ENCODE measurements at places on chromosomes 1 and 21.

- peak; percentile 4 for DNase-seq
Observed at GRCh38 chr1:113963281-113963906, 15.9 kb upstream of the OLFML3 start.

DNA sequence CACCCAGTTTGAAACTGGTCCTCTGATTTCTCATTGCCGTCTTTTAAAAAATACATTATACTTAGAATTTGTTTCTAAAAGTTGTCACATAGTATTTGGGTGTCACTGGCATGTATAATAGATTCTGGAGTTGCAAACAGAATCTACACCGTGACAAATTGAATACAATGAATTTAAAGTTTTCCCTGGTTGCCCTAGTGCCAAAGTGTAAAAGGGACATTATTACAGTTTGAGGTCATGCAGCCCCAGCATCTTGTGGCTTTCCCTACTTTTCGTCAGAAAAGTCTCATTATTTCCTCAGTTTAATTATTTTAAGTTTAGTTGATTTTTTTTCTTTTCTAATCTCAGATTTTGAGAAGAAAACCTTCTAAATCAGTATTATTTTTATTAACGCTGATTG lies 155.9 kb downstream of the DISP1 start:
- DNase-seq = no peak

- DNase-seq = no peak
Observed at GRCh38 chr1:222697826-222698225, 14.5 kb downstream of the AIDA start.

DNA sequence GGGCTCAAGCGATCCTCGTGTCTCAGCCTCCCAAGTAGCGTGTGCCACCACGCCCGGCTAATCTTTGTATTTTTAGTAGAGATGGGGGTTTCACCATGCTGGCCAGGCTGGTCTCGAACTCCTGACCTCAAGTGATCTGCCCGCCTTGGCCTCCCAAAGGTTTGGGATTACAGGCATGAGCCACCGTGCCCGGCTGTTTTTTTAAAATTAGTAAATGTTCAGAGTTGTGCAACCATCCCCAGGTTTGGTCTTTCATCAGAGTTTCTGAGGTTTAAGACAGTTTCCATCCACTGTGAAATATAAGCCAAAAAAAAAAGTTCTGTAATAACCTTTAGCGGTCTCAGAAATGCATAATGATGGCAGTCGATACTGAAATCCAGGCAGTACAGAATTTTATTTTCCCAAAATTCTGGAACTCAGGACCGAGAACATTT lies 550 bp upstream of the SYT11 start:
- no peak for DNase-seq

DNA sequence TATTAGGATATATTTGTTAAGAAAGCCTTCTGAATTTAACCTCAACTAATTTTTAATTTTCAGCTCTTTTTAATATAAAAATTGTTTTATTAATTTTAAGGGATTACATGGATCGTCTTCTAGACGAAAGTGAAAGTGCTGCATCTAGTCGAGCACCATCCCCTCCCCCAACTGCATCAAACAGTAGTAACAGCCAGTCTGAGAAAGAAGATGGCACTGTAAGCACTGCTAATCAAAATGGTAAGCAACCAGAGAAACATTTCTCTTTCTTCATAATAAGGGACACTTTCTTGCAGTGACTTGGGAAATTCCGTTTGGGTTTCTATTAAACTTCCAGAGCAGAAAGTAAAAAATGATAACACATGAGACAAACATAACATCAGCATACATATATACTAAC lies 56.9 kb downstream of the MIER1 start:
- DNase-seq = no peak

DNA sequence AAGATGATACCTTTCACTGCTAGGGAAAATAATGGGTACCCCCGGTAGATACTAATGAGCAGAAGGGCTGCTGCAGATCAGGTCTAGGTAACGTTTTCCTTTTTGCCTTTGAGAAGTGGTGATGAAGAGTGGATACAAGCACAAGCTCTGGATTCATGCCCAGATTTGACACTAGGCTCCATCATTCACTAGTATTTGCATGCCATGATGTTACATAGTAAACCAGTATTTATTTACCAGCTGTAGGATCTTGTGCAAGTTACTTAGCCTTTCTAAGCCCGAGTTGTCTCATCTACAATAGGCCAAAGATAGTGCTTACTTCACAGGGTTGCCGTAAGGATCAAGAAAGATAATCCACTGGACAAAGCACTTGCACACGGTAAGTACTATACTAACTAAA lies 14.2 kb downstream of the PTPN14 start:
- peak; percentile 67 for DNase-seq

GRCh38 chr21:25734654-25734903 lies 125 bp downstream of the ATP5PF start:
- no peak for DNase-seq

- DNase-seq = no peak
Observed at GRCh38 chr1:173733912-173734311, 19.1 kb downstream of the KLHL20 start.

DNA sequence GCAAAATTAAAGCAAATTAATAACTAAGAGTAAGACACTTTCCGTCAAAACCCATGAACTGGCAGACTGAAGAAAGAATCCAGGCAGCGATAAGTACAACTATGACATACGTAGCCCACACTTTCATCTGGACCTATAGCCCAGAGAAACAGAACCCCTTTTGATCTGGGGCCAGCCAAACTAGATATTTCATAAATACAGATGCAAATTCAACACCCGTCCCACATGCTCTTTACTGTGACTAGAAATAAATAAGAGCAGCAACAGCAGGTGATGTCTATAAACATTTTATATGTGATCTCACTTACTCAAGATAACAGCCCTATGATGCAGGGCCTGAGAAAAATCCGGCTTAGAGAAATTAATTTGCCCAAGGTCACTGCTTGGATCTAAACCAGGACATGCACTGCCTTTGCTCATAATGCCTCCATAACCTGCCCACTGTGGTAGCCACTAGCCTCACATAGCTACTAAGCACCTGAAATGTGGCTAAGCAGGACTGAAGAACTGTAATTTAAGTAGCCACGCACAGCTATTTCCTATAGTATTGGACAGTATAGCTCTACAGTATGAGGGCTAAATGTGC lies 130.2 kb downstream of the TGFBR3 start:
- DNase-seq = no peak

DNA sequence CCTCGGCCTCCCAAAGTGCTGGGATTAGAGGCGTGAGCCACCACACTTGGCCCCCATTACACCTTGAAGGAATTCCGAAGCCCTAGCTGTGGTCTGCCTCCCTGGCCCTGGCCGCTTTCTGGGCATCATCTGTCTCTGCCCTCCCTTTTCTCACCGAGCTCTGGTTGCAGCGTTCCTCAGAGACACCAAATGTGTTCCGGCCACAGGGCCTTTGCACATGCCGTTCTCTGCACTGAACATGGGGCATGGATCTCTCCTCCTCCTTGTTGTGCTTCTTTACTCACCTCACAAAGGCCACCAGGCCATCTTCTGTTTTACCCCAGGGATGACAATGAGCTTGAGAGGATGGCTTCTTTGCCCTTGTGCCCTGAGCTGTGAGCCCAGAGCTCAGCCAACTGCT lies 39.3 kb downstream of the CA6 start:
- DNase-seq = no peak

All from NCI-H82 (cell line).